NCI-H1436 treated with DMSO at 0.1 percent for 48 hours (cell line): ENCODE measurements at places on chromosomes 2 and 18.

DNA sequence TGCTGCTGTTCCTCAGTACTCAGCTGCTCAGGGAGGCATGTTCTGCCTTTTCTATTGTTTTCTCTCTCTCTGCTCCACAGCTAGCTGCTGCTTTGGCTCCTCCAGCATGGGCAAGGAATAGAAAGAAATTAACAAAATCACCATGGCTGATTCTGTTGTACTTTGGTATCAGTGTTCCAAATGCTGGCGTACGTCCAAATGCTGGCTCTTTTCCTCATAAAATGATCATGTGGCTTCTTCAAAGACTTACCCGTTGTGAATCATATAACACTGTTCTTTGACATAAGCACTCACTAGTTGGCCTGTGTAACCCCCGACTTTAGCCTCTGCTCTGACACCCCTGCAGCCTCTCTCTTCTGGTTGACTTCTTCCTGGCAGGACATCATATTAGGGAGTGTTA, 547.6 kb downstream of the CPS1 start:
- DNase-seq: no peak

DNA sequence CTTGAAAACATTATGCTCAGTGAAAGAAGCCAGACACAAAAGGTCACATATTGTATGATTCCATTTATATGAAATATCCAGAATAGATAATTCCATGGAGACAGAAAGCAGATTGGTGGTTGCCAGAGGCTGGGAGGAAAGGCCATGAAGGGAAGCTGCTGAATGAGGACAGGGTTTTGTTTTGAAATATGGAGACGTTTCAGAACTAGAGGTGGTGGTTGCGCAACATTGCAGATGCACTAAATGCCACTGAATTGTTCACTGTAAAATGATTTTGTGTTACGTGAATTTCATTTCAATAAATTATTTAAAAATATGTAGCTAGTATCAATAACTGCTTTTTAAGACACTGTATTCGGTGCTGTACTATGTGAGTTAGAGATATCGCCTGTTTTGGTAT, 101.7 kb upstream of the ZNF236 start:
- no peak for DNase-seq

DNA sequence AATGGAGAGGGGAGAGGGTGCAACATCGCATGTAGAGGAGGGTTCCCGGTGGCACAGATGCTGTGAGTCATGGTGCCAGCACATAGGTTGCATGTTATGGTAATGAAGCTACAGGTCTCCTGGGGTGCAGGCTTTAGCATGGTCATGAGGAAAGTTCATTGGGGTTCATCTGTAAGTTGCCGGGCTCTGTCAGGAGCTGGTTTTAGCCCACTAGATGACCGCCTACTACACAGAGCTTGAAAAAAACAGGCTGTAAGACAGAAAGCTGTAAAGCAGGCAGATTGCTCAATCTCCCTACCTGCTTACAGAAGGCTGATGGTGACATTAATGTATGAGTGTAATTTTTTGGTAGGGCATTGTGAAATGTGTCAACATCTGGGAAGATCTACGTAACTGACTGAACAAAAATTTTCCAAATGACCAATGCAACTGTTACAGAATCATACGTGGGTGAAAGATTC, 23.9 kb downstream of the DYSF start:
- DNase-seq: no peak

- no peak for DNase-seq
Measured at GRCh38 chr2:175195012-175195411, 13.5 kb upstream of the ATP5MC3 start.

- no peak for DNase-seq
Measured at GRCh38 chr18:22572341-22572740, 154.6 kb upstream of the CTAGE1 start.

DNA sequence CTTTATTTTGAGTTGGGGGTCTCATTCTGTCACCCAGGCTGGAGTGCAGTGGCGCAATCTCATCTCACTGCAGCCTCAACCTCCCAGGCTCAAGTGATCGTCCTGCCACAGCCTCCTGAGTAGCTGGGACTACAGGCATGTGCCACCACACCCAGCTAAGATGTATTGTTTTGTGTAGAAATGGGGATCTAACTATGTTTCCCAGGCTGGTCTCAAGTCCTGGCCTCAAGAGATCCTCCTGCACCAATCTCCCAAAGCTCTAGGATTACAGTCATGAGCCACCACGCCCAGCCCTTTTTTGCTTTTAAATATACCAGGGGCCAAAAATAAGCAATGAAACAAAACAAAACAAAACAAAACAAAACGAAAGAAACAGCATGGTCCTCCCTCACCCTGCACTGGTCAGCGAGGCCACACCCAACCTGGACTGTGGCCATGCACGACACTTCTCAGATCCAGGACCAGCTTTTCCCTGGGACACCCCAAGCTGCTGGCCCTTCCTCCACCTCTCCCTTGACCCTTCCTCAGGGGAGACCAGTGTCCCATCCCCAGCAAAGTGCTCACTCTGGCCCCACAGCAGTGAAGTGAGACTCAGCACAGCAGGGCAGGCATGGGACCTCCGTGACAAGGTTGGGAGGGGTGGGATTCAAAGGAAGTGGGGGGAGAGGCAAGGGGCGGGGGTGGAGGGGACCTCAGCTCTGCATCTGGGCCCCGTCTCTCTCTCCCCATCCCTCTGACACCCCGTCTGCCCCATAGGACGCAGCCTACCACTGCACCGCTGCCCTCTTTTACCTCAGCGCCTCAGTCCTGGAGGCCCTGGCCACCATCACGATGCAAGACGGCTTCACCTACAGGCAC, 23.5 kb downstream of the MAL start:
- no peak for DNase-seq

- no peak for DNase-seq
Measured at GRCh38 chr2:119929537-119929936, 83.3 kb upstream of the EPB41L5 start.

DNA sequence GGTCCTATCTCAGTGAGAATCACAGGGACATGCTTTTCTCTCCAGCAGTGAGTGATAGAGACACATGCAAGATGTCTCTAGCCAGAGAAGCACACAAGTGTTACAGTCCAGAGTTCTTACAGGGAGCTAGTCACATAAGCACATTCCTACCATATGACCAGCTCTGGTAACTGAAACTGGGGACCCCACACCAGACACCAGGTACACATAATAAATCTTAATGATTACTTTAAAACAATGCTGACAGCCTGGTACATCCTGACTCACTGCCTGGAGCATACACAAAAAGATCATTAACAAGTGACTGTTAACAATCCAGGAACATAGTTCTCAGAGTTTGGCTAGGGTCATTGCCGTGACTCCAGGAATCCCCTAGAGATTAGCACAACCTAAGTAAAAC, 53.6 kb downstream of the GALNT1 start:
- DNase-seq: no peak

GRCh38 chr2:157261199-157261782, 3.8 kb downstream of the GALNT5 start:
- DNase-seq: no peak

DNA sequence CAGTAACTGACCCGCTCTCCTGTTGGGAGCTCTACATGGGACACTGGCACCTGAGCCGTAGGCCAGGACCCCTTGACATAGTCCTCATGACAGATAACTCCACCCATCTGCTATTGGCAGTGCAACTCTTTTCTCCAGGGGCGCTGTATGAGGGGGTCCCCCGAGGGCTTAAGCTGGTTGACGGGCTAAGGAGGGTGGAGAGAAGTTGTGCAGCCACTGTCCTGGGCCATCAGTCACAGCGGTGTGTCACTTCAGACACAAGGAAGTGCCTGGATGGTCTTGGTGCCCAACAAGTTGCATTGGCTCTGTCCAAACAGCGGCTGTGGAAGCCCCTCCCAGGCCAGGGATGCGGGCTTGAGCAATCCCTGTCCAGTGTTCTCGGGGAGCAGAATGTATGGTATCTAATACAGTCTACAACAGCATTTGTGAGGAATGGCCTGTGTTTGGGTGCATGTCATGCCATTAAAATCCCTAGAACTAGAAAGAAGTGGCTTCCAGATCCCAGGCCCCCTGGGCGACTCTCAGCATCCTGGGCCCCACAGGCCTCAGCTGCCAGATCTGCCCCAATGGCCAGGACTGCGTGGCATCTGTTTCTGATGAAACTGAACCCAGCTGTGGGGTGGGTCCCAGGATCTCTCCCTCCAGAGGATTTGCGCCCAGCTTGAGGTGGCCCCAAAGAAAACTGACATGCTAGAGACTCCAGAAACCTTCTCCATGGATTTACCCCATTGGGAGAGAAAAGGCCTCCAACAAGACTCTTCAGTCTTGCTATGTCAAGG, 23.3 kb downstream of the TTC32 start:
- DNase-seq: no peak

- DNase-seq: no peak
Measured at GRCh38 chr18:27685807-27686412, 491.0 kb downstream of the CDH2 start.

DNA sequence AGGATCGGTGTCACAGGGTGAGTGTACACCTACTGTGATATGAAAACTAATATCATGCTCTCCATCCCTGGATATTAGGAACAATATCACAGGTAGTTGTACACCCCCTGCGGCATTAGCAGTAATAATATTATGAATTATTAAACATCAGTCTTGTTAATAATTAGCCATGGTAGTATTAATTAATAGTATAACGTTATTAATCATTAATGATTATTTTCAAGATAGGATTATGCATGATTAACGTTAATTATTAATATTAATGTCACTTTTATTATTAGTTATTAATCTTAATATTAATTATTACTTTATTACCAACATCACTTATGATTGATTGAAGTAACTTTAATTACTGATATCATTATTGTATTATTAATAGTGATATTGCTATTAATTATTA, 26.2 kb upstream of the NAGK start:
- DNase-seq: no peak

DNA sequence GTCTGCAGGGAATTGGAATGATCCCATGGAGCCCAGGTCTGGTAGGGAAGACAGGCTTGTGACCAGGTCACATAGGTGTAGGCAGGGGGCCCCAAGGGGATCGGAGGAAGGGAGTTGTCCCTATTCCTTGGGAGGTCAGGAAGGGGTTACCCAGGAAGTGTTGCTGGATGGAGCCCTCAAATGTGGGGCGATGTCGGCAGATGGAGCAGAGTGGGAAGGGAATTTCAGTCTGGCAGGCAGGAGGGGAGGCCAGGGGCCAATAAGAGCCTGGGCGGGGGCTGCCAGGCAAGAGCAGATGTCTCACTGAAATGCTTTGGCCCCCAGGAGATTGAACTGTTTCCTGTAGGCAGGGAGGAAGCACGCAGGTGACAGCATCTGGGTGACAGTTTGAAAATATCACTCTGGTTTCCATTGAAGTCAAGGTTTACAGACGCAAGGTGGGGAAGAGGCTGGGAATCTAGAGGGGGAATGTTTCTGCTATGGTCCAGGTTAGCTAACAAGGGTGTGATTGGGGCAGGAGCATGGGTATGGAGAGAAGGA, 81.5 kb upstream of the SMAD2 start:
- DNase-seq: no peak

DNA sequence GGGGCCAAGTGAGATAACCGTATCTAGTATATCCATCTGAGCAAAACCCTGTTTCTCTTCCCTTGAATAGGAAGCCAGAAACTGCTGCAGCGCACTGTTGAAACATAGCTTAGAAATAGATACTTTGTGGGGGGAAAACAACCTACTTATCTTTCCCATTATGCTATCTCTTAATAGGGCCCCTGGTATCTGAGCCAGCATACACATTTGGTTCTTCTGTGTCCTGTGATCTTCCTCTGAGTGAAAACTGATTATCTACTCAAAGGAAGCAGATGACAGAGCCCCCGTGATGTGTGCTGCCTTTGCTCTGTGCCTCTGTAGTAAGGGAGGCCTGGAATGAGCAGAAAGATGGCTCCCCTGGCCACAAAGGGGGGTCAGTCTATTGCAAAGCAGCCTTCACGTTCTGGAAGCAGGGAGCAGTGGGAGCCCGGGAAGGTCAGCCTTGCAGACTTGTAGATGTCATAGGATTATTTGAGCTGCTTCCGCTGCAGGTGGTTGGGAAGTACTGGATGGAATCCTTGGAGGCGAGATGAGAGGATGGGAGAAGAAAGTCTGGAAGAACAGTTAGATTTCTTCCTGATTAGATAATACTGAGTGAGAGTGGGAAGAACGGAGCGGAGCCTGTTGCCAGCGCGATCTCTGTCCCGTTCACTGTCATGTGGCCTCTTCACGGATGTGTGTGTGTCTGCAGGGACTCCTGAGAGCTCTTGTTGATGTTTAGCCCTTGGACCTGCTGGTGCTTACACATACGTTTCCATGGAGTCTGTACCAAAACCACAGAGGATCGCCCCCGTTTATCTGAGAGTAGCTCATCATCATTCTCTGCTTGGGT, 150.1 kb downstream of the AGAP1 start:
- DNase-seq: no peak

DNA sequence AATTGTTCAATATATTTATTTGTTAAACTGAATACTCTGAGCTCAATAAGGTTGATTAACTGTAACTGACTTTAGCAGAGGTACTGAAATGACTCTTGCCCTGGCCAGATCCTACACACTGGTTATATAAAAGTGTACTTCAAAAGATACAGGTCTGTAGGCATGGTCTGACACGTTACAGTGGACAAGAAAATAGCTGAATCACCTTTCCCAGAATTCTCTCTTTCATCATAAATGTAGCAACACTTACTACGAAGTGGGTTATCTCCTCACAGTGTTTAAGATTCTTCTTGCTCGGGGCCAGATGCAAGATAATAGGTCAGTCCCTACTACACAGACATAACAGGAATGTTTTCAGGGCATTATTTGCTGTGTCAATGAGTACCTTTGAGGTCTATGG, 107.0 kb upstream of the ZC3H15 start:
- DNase-seq: no peak

DNA sequence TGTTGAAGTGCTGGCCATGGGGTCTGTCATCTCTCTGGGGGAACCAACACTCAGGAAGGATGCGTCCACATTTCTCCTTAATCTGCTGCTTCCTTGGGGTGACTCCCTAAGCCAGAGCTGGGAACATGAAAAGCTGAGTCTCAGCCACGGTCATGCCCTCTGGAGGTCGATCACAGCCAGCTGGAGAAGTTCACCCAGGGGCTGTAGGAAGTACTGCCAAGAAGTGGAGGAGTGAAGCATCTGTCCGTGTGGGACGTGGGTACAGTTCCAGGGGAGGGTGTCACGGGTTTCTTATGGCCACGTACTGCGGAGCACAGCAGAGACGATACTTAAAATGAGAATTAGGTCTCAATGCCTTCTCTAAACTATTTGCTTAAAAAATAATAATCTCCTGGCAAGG, 42.4 kb upstream of the IGFBP2 start:
- no peak for DNase-seq

- DNase-seq: no peak
Measured at GRCh38 chr2:112724591-112725525, 4.0 kb downstream of the NT5DC4 start.

- DNase-seq: no peak
Measured at GRCh38 chr2:212477571-212477970, 61.0 kb downstream of the ERBB4 start.

- no peak for DNase-seq
Measured at GRCh38 chr2:211144078-211144477, 587.7 kb downstream of the CPS1 start.

- no peak for DNase-seq
Measured at GRCh38 chr2:36539631-36540030, 58.3 kb downstream of the FEZ2 start.

DNA sequence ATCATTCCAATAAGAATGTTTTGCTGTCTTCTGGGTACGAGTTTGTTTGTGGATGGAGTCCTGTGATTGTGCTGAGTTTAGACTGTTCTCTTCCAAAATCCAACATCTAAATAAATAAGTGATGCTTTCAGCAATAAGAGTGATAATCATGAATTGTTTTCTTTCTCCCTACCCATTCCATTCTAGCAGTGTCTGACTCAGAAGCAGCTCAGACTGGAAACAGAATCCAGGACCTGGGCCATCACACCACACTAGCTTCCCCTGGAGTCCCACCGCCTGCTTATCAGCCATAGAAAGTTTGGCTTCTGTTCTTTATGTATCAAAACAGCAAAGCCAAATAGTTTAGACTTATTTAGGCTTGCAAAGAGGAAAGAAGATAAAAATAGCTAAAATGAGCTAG, 76.4 kb upstream of the CNGA3 start:
- no peak for DNase-seq
